ENCODE measurements at places on chromosomes 3 and 15. TPM values are rescaled to one million over a fixed set of nuclear protein-coding genes. Genes with fewer than 3 reads are reported as not detected.
A peak's percentile ranks its signal among the peaks of the same experiment; 100 is the strongest.

WDR82 gene
- 71.8 TPM for total RNA-seq

DNA sequence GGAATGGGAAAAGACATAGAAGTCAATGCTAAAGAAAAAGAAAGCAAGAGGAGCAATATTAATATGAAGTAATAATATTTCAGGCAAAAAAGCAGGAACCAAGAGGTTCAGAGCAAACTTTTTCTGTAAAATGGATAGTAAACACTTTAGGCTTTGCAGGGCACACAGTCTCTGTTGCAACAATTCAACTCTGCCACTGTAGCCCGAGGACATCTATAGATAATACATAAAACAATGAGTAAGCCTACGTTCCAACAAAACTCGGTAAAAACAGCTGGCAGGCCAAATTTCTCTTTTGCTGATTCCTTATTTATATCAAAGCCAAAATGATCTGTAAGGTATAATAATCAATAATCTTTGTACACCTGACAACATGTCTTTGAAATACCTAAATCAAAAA is 56.8 kb downstream of the SMAD6 start:
- no peak overlapping the region for H3K4me3 ChIP-seq
- H3K27me3 ChIP-seq, result no peaks in the 10 kb centered on the region
- H3K4me1 ChIP-seq, result peaks cover 61% of the 10 kb centered on the region
- DNase-seq, result no peak

SLC28A2 gene
- not detected for total RNA-seq

DNA sequence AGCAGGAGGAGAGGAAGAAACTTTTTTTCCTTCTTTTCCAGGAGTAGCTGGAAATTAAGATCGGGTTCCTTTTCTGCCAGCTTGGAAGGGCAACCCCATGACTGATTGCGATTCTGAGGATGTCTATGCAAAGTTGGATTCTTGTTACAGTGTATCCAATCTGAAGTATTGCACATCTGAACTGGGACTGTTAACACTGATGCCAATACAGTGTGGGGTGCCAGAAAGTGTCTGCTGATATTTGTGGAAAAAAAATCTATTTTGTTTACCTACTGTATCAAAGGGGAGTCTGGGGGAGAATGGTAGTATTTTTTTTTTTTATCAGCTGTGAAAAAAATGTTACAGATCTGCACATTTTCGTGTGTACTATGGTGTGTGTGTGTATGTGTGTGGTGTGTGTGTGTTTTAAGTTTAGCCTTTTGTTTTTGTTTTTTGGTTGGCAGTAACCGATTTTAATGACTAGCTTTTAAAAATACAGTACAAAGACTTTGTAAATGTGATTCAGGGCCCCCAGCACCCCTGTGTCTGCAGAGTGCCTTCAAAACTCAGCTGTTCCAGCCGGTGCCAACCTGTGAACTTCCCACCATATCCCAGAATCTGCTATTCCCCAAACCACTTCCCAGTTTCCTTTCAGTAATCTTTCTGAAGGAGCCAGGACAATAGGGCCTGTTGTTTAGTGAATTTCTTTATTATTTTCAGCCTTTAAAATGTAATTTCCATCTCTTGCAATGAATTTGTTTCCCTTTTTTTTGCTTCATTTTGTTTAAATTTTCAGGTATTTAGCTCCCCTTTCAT is 1.9 kb downstream of the RAP2B start:
- peak overlapping the region; percentile 98 for H3K4me3 ChIP-seq
- peak overlapping the region; percentile 62 for H3K27ac ChIP-seq
- H3K4me1 ChIP-seq, result peaks cover 34% of the 10 kb centered on the region

CCR8 gene
- not detected for total RNA-seq

DNA sequence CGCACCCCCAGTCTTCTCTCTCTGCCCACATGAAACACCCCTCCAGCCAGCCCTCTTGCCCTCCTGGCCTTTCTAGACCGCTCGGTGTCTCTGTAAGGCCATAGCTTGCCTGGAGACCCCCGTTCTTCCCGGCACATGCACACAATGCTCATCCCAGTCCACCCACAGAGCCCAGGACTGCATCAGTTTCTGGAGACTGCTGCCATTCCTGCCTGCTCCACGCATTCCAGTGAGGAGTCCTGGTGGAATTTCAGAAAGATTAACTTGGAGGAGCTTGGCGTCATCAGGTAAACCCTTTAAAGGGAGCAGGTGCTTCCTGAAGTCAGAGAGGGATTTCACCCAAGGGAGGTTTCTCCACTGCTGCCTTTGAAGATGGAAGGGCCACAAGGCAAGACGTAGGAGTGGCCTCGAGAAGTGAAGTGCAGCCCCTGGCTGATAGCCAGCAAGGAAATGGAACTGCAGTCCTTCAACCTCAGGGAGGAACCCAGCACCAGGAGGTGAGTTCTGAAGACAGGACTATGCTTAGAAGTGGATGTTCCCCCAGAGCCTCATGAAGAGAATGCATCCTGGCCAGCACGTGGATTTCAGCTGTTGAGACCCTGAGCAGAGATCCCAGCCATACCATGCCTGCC is 19.2 kb downstream of the SLC41A3 start:
- no peak overlapping the region for H3K4me3 ChIP-seq
- no peaks in the 10 kb centered on the region for H3K36me3 ChIP-seq
- no peak for DNase-seq
- no peak overlapping the region for H3K27ac ChIP-seq
- H3K27me3 ChIP-seq, result no peaks in the 10 kb centered on the region

MEGF11 gene
- not detected for total RNA-seq

- no peak overlapping the region for H3K27ac ChIP-seq
- H3K36me3 ChIP-seq, result no peaks in the 10 kb centered on the region
- no peak for DNase-seq
- H3K4me1 ChIP-seq, result no peaks in the 10 kb centered on the region
Measured at GRCh38 chr15:69590201-69590710, 137.6 kb downstream of the RPLP1 start.

GRCh38 chr3:36695113-36695768 is 69.1 kb downstream of the DCLK3 start:
- no peak overlapping the region for H3K27ac ChIP-seq
- DNase-seq, result no peak

GRCh38 chr15:91150502-91151160 is 50.6 kb downstream of the SV2B start:
- no peaks in the 10 kb centered on the region for H3K27me3 ChIP-seq
- H3K36me3 ChIP-seq, result no peaks in the 10 kb centered on the region
- H3K4me3 ChIP-seq, result no peak overlapping the region
- DNase-seq, result no peak
- H3K4me1 ChIP-seq, result no peaks in the 10 kb centered on the region
- no peak overlapping the region for H3K27ac ChIP-seq

GRCh38 chr15:61654918-61655317 is 405.3 kb downstream of the VPS13C start:
- no peak overlapping the region for H3K27ac ChIP-seq
- no peaks in the 10 kb centered on the region for H3K27me3 ChIP-seq
- H3K36me3 ChIP-seq, result no peaks in the 10 kb centered on the region
- DNase-seq, result no peak
- no peaks in the 10 kb centered on the region for H3K4me1 ChIP-seq
- H3K4me3 ChIP-seq, result no peak overlapping the region

DNA sequence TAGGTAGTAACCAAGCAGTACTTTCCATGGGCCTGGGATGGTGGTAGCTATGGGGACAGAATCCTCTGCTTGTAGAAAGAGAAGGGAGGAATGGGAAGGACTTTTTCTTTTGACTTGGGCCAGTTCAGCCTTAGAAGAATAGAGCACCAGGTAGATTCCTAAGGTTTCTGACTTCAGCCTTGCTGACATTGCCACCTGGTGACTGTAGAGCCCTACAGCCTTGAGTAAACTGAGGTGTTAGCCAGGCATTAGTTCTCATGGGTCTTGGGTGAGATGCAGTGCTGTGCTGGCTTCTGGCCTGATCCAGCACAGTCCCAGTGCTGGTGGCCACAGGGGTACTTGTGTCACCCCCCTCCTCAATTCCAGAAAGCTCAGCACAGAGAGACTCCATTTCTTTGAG is 171.1 kb downstream of the ZBBX start:
- DNase-seq, result no peak
- no peaks in the 10 kb centered on the region for H3K36me3 ChIP-seq
- no peaks in the 10 kb centered on the region for H3K4me1 ChIP-seq
- H3K4me3 ChIP-seq, result no peak overlapping the region
- no peaks in the 10 kb centered on the region for H3K27me3 ChIP-seq

ZNF80 gene
- total RNA-seq, result not detected

ACKR2 gene
- total RNA-seq, result not detected

DNA sequence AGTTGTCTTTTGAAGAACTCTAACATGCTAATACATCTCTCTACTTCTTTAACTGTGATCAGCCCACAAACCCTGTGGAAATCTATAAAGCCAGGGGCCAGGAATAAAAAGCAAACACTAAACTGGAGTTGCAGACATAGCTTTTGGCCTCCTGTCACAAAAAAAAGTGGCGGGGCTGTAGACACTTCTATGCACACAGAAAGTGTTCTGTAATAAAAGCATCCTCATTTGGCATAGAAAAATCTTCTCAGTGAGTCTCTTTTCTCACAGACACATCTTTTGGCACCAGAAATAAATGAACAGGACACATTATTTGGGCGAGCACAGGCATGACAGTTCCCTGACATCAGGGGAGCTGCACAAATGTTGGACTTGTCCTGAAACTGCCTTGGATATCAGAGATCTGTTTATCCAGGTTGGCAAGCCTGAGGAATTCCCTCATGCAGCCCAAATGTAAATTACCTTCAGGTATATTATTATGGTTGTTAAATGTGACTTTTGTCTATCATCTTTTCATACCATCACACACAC is 355.4 kb downstream of the FGF12 start:
- no peaks in the 10 kb centered on the region for H3K27me3 ChIP-seq
- DNase-seq, result no peak
- H3K4me3 ChIP-seq, result no peak overlapping the region
- no peaks in the 10 kb centered on the region for H3K4me1 ChIP-seq
- H3K36me3 ChIP-seq, result no peaks in the 10 kb centered on the region

DNA sequence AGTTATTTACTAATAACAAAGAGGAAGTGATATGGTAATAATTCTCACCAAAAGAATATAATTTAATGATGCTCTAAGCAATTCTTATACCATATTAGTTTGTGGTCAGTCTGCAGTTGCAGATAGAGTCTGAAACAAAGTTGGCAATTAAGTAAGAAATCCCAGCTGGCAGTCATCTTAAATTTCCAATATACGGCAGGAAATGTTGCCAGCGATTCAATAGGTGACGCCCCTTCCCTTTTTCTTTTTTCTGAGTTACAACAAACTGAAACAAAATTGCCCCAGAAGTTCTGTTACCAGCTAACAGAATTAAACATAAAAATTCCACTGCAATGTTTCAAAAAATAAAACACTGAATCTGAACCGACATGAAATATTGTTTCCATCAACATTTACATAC is 26.7 kb downstream of the LRRFIP2 start:
- peaks cover 10% of the 10 kb centered on the region for H3K36me3 ChIP-seq
- H3K27me3 ChIP-seq, result no peaks in the 10 kb centered on the region
- H3K4me1 ChIP-seq, result peaks cover 5% of the 10 kb centered on the region
- no peak overlapping the region for H3K4me3 ChIP-seq
- DNase-seq, result peak; percentile 37
